G401 (cell line): ENCODE measurements at places on chromosomes 16 and 17. TPM values are rescaled to one million over a fixed set of nuclear protein-coding genes. Genes with fewer than 3 reads are reported as not detected.

Gene KIF1C
- 75.6 and 95.9 TPM in 2 replicates for total RNA-seq

Gene CPNE7
- total RNA-seq, result 5.1 and 17.0 TPM in 2 replicates

Gene TMEM92
- 1.2 and 4.2 TPM in 2 replicates for total RNA-seq

Gene UNC13D
- 2.8 and 6.0 TPM in 2 replicates for total RNA-seq

Gene SERPINF2
- 2.4 and 3.0 TPM in 2 replicates for total RNA-seq

Gene CCDC92B
- 0.06 and 0.31 TPM in 2 replicates for total RNA-seq

Gene KRT28
- total RNA-seq, result not detected in 2 replicates

Gene OR3A3
- total RNA-seq, result not detected in 2 replicates

Gene NPW
- not detected in 2 replicates for total RNA-seq

Gene PIRT
- total RNA-seq, result not detected in 2 replicates

Gene TMEM238L
- total RNA-seq, result not detected in 2 replicates

Gene TMEM132E
- not detected in 2 replicates for total RNA-seq

Gene CNTD1
- 0.18 TPM in 1 of 2 replicates, not detected in the other for total RNA-seq

Gene HOXB9
- 1.8 and 4.1 TPM in 2 replicates for total RNA-seq

Gene HEATR9
- total RNA-seq, result not detected in 2 replicates

Gene SLC22A31
- 0.55 and 1.5 TPM in 2 replicates for total RNA-seq

Gene MT3
- not detected in 2 replicates for total RNA-seq

Gene EME1
- total RNA-seq, result 6.6 and 21.6 TPM in 2 replicates

Gene RNF157
- 4.4 and 5.5 TPM in 2 replicates for total RNA-seq

Gene TNK1
- total RNA-seq, result not detected in 2 replicates

Gene LASP1
- 136 and 141 TPM in 2 replicates for total RNA-seq

Gene GNG13
- 0.17 TPM in 1 of 2 replicates, not detected in the other for total RNA-seq

Gene PRR15L
- not detected in 2 replicates for total RNA-seq

Gene TBC1D3C
- total RNA-seq, result 0.98 and 1.7 TPM in 2 replicates

Gene RNF43
- not detected in 2 replicates for total RNA-seq

Gene TRIM72
- total RNA-seq, result not detected in 2 replicates

Gene WNT3
- not detected in 2 replicates for total RNA-seq

Gene CX3CL1
- total RNA-seq, result 0.43 TPM in 1 of 2 replicates, not detected in the other

Gene SLFN12L
- not detected in 2 replicates for total RNA-seq

Gene XYLT1
- not detected in 2 replicates for total RNA-seq

Gene LRRC37A
- 0.25 and 1.6 TPM in 2 replicates for total RNA-seq

Gene KCTD5
- total RNA-seq, result 88.2 and 89.7 TPM in 2 replicates

Gene FNDC8
- not detected in 2 replicates for total RNA-seq

Gene PNMT
- not detected in 2 replicates for total RNA-seq

Gene NECAB2
- 7.4 and 9.2 TPM in 2 replicates for total RNA-seq

Gene TAT
- total RNA-seq, result not detected in 2 replicates

Gene CACNG4
- total RNA-seq, result 0.24 and 1.4 TPM in 2 replicates

Gene SLC5A10
- not detected in 2 replicates for total RNA-seq

Gene CCDC102A
- 25.0 and 26.7 TPM in 2 replicates for total RNA-seq

Gene DPEP1
- 0.55 TPM in 1 of 2 replicates, not detected in the other for total RNA-seq

Gene PRDM7
- not detected in 2 replicates for total RNA-seq

Gene ALG1
- 24.4 and 42.0 TPM in 2 replicates for total RNA-seq

Gene ACSM3
- 0.78 TPM in 1 of 2 replicates, not detected in the other for total RNA-seq

Gene KIF18B
- total RNA-seq, result 22.6 and 24.4 TPM in 2 replicates

Gene RNF222
- total RNA-seq, result 0.03 TPM in 1 of 2 replicates, not detected in the other

Gene RND2
- 10.4 and 10.9 TPM in 2 replicates for total RNA-seq

Gene TNP2
- total RNA-seq, result not detected in 2 replicates

Gene CTRB2
- total RNA-seq, result not detected in 2 replicates

Gene CLEC18B
- 2.2 TPM in 1 of 2 replicates, not detected in the other for total RNA-seq

Gene GAST
- not detected in 2 replicates for total RNA-seq

Gene CFAP97D1
- not detected in 2 replicates for total RNA-seq

Gene RGS11
- 0.37 TPM in 1 of 2 replicates, not detected in the other for total RNA-seq

Gene CSF3
- not detected in 2 replicates for total RNA-seq

Gene ALOX12B
- total RNA-seq, result not detected in 2 replicates

Gene ZG16B
- total RNA-seq, result not detected in 2 replicates

Gene TSPOAP1
- not detected in 2 replicates for total RNA-seq

Gene RPRML
- total RNA-seq, result 2.4 and 3.9 TPM in 2 replicates

Gene TP53TG3C
- total RNA-seq, result not detected in 2 replicates

Gene KRTAP1-5
- not detected in 2 replicates for total RNA-seq
